ENCODE measurements at places on chromosomes 5 and 9.
A peak's percentile ranks its signal among the peaks of the same experiment; 100 is the strongest.

DNA sequence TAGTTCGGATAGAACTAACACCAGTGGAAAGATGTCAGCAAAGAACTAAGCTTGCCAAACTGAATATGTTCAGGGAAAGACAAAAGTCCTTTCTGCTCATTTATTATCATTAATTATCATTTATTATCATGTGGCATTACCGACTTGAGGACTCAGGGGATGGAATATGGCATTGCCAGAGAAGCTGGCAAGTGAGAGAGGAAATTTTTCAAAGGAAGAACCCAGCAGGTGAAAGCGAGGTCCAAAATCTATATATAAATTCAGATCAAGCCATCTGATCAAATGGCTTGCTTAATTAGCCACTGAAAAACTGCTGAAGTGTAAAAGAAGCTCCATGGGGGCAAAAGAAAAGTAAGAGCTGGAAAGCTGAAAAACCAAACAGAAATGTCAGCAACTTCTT is 1049.6 kb upstream of the SEMA6A start:
- DNase-seq, result no peak

- peak; percentile 13 for DNase-seq
These were observed 54.0 kb upstream of the LARP1 start for GRCh38 chr5:154701181-154701580.

GRCh38 chr5:135091286-135091685 is 57.3 kb upstream of the PITX1 start:
- no peak for DNase-seq

DNA sequence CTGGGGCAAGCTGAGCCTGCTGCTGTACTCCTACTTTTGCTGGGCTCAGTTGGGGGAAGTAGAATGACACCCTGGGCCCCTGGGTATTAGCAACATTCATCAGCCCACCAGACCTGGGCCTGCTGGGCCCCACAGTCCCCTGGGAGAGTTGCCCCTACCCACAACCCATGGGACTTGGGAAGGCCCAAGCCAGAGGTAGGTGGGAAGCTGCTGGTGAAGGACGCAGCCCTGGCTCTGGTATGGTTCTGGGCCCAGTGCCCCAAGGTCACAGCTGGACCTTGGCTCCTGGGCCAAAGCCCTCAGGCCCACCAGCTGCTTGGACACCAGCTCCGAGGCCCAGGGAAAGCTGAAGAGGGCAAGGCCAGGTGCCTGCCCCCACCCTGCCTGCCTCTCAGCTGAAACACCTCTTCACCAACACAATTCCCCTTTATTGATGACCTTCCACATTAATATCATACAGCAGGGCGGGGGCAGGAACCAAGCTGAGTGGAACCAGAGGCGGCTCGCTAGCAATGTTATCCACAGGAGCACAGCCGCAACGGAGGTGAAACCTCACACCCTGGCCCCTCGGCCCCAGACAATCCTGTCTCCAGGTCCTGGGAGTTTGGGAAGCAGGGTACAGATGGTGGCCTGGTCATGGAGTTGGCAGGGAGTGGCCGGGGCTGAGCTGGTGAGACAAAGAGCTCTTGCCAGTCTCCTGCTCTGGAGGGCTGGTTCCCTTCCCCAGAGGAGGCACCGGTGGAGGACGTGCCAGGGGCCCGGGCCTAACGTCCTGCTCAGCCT is 13.7 kb downstream of the DOLPP1 start:
- DNase-seq, result no peak

GRCh38 chr5:96716716-96717115 is 54.5 kb downstream of the CAST start:
- no peak for DNase-seq

DNA sequence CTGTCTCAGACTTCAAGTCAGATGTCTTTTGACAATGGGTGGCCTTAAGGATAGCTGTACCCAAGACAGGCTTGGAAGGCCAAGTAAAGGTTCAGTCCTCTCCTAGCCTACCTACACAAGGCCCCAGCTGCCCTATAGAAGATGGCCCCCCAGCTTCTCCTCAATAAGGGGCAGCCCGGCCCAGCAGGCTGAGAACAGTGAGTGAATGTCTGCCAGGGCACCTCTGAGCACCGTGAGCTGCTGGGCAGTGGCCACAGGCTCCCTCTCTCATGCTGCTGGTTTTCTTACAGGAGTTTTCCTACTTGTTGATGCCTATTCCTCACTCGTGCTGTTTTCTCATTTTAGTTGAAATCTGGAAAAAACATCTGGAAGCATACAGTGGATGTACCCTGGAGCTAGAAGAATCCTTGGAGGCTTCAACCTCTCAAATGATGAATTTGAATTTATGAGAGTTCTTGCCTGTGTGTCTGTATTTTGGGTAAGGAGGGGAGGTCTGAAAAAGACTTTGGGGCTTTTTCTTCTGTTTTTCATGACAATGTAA is 40.1 kb downstream of the SECISBP2 start:
- DNase-seq, result no peak

DNA sequence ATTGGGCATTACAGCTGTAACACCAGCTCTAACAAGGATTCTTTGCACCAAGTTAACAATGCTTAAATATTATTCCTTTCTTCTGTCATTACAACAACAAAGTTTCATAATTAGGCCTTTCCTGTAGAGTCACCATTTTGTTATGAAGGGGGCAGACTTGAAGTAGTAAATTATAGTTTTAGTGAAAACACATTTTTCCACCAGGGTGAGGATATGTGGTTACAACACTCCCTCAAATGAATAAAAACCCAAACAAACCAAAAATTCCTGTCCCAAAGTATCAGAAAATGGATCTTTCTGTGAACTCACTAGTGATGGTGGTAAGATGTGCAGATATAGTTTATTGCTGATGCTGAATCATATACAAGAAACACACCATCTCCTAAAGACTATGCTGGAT is 250.5 kb upstream of the TUT7 start:
- DNase-seq, result no peak

GRCh38 chr9:126482361-126483044 is 131.2 kb upstream of the LMX1B start:
- DNase-seq, result no peak

DNA sequence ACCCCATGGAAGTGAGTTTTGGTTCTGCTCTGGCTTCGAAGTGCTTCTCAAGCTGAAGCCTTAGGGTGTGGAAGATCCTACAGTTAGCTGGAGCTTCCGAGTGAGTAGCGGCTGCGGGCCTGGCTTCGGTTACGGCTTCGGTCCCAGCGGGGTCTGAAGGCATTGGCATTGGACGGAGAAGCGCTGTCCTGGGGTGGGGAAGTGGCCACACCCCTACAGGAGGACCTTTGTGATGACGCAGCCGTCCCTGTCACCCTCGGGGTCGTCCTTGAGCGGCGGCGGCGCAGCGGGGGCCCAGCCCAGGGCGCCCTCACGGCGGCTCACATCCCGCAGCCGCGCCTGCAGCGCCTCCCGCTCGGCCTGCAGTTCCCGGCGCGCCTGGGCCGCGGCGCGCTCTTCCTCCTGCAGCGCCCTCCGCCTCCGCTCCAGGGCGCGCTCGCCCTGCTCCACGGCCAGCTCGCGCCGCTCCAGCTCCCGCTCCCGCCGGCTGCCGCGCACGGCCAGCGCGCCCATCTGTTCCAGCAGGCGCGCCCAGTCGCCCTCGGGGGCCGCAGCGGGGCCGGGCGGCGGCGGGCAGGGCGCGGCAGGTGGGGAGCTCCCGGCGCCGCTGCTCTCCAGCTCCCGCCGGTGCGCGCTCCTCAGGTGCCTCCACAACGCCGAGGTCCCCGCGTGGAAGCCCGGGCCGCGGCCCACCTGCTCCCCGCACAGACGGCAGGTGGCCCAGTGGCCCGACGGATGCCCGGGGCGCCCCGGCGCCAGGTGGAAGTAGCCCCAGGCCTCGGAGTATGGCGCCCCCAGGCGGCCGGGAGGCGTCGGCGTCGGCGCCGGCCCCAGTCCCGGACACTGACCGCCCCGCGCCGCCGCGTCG is 9.9 kb downstream of the ZBED3 start:
- DNase-seq, result no peak

- DNase-seq, result no peak
These were observed 4.0 kb upstream of the RHOBTB3 start for GRCh38 chr5:95726811-95727763.

- DNase-seq, result no peak
These were observed 23.5 kb upstream of the SAP30L start for GRCh38 chr5:154422298-154422697.

GRCh38 chr5:128703322-128703721 is 165.3 kb upstream of the FBN2 start:
- DNase-seq, result no peak

GRCh38 chr5:199950-200645 is 8.8 kb downstream of the LRRC14B start:
- no peak for DNase-seq

DNA sequence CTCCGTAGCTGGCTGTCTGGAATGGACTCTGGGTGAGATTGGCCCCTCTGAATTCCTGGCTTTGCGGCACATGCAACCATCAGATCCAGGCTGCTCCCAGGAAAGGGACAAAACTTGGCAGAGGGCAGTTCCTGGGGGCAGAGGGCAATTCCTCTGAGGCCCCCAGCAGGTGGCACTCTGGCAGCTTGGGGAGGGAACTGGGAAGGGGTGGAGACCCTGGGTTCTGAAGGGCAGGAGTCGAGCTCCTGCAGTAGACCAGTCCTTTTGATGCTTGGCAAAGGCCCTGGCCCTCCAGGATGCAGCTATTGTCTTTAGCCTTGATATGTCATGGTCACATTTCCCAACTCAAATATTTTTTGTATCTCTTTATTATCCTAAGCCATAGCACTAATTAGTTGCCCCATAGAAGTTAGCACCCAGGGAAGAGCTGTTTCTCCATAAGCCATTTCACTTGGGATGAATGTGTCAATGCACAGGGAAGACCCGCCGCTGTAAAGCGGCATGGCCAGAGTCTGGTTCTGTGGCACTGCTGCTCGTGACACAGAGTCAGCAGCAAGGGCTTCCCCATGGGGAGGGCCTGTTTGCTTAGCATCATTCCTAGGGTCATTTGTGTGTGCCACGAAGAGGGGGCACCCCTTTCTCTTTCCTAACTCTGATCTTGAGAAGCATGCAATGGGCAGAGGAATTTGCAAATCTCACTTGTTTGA is 51.2 kb upstream of the CDK20 start:
- DNase-seq, result no peak

- no peak for DNase-seq
These were observed 222.0 kb downstream of the MAN2A1 start for GRCh38 chr5:109911731-109912130.

- no peak for DNase-seq
These were observed 732.1 kb upstream of the RIOK2 start for GRCh38 chr5:97915106-97915505.

GRCh38 chr9:76572151-76572550 is 113.2 kb downstream of the GCNT1 start:
- no peak for DNase-seq

- no peak for DNase-seq
These were observed 175.2 kb downstream of the SAXO1 start for GRCh38 chr9:18857769-18858168.

GRCh38 chr5:138000102-138000723 is 32.7 kb downstream of the FAM13B start:
- DNase-seq, result no peak

DNA sequence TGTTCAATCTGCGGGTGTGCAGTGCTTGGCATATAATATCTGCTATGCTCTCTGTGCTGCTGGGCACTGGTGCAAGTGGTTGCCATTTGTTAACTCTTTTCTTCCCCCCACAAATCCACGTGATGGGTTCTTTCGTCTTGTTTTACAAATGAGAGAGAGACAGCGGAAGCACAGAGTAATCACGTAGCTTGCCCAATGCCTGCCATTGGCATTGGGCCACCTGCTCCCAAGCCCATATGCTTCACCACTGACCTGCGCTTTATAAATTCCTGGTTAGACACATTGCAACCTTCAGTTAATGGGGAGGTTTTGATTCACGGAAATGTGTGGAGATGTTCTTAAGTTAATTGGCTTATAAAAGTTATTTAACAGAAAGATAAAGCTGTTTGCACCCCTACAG is 194.8 kb upstream of the ADAMTS16 start:
- DNase-seq, result no peak

GRCh38 chr9:118362123-118362522 is 657.9 kb downstream of the TLR4 start:
- no peak for DNase-seq

DNA sequence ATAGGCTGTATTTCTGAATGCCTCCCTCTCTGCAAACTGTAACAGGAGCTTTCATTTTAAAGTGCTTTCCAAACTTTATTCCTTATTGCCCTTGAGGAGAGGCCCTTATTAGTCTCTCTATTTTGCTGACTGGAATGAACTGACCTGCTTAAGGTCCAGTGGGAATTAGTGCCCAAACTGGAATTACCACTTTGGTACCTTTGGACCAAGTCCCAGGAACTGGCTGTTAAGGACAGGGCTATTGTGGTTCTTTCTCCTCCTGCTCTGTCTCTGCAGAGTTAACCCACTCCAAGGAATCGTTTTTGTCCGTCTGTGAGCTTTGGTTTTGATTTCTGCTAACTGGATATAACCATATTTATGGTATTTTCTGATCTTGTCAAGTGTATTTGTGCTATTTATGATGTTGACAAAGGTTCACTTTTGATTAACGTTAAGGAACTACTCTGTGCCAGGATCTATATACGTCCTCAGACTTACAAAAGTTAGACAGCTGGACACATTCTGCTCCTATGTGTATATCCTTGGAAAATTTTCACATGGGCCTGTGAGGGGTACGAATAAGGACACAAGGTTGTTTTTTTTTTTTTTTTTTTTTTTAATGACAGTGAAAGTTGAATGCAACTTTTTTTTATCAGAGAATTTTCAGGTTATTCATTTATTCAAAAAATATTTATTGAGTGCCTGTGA is 189.1 kb upstream of the ANKRD55 start:
- DNase-seq, result no peak

- no peak for DNase-seq
These were observed 2.4 kb downstream of the NFIL3 start for GRCh38 chr9:91421128-91421765.

DNA sequence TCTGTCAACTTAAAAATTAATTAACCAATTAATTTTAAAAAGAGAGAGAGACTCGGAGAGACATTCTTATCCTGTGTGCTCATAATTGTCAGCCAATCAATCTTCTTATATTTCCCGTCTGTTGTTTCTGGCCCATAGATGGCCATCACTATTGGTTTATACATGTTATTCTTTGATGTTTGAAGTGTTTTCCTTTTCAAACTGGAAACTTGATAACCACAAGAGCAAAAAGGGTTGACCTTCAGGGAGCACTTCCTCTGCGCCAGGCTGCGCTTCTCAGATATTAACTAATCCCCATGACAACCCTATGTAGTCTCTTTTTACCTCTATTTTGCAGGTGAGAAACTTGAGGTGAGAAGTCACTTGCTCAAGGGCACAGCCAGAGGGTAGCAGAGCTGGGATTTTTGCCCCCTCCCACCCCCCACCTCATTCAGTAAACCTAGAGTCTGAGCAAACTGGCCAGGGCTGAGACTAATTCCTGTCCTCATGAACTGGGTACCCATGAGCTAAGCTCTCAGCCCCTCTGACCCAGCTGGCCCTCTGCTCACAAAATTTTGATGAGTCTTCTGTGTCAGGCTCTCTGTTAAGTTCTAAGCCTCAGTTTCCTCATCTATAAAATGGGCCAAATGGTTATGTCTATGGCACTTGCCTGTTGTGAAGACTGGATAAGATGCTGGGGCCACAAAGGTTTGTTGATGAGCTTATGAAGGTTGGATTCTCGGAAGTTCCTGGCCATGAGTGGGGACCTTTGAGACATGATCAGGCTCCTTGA is 86.0 kb upstream of the SH3PXD2B start:
- no peak for DNase-seq

Data from NCI-H1694 (cell line).